Activated CD4-positive, alpha-beta memory T cell treated with anti-CD3 and anti-CD28 coated beads for 36 hours (primary cell): ENCODE measurements at places on chromosomes 2 and 18. TPM values are rescaled to one million over a fixed set of nuclear protein-coding genes. Genes with fewer than 3 reads are reported as not detected.

GRCh38 chr2:73107211-73107926, 5.4 kb downstream of the RAB11FIP5 start:
- peaks cover 33% of the 10 kb centered on the region for H3K4me1 ChIP-seq
- no peak for DNase-seq
- H3K4me3 ChIP-seq: no peak overlapping the region
- H3K36me3 ChIP-seq: no peaks in the 10 kb centered on the region
- H3K27ac ChIP-seq: no peak overlapping the region
- H3K27me3 ChIP-seq: no peaks in the 10 kb centered on the region

The HIBCH gene
- total RNA-seq: 33.9 TPM

DNA sequence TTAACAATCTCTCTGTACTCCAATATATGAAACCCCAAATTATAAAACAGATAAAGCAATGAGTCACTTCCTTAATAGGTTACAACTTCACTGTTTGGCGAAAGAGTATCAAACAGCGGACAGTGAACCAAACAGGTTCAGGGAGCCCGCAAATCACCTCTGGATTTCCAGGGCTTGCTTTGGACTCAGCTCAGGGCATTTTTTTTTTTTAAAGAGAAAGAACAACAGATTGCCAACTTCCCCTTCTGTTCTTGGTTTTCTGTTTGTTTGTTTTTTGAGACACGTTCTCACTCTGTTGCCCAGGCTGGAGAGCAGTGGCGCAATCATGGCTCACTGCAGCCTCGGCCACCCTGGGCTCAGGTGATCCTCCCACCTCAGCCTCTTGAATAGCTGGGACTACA, 52.7 kb downstream of the ABCB11 start:
- H3K4me3 ChIP-seq: no peak overlapping the region
- H3K4me1 ChIP-seq: no peaks in the 10 kb centered on the region
- H3K27me3 ChIP-seq: no peaks in the 10 kb centered on the region
- DNase-seq: no peak

The DPYSL5 gene
- total RNA-seq: not detected

DNA sequence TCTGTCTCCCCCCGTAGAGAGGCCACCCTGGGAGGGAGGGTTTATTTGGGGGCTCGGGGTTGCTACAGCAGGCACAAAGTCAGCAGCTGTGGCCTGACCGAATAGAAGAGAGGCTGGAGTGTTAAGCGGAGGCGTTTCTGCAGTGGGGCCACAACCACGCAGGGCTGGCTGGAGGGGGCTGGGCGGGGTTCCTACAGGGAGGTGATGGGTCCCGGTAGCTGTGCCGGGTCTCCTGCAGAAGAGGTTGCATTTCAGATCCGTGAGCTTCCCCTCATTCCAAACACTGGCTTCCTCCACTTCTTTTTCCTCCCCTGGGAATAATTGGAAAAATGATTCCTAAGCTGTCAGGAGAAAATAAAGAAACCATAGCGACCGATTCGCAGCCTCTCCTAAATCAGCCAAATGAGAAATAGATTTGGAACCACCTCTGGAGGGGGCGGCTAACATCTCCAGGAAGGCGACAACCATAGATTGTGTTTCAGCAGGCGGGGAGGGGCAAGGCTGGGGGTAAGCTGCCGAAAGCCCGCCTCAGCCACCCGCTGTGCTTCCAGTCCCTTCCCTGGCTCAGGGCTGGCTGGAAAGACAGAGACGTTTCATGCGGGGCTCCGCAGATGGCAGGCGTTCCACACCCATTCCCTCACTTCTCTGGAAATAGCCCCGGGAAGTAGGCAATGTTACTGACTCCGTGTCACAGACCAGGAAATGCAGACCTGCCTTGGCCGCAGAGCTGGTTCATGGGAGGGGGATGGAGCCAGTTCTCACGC, 85.6 kb upstream of the TAF1B start:
- H3K4me1 ChIP-seq: peaks cover 49% of the 10 kb centered on the region
- no peak for DNase-seq
- H3K36me3 ChIP-seq: no peaks in the 10 kb centered on the region
- no peak overlapping the region for H3K4me3 ChIP-seq
- no peaks in the 10 kb centered on the region for H3K27me3 ChIP-seq

GRCh38 chr18:27366151-27366550, 181.0 kb upstream of the CHST9 start:
- no peaks in the 10 kb centered on the region for H3K36me3 ChIP-seq
- no peak overlapping the region for H3K27ac ChIP-seq
- H3K27me3 ChIP-seq: no peaks in the 10 kb centered on the region
- no peak overlapping the region for H3K4me3 ChIP-seq
- no peak for DNase-seq
- H3K4me1 ChIP-seq: no peaks in the 10 kb centered on the region

DNA sequence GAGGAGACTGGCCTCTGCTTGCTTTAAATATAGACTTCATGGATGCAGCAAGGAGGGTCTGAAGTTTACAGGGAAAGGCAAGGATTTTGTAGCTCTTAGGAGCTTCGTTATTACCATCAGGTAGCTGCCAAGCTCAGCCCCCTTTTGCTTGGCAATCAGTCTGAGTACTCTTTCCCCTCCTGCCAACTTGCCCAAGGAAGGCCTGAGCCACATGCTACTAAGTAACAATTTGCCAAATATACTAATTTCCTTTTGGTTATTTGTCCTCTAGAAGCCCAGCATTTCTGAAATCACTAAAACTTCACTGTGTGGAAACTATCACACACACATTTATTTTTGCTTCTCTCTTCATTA, 85.5 kb upstream of the ITPRID2 start:
- H3K4me3 ChIP-seq: no peak overlapping the region
- DNase-seq: no peak
- no peak overlapping the region for H3K27ac ChIP-seq
- H3K36me3 ChIP-seq: no peaks in the 10 kb centered on the region
- H3K27me3 ChIP-seq: peaks cover 16% of the 10 kb centered on the region

The GBX2 gene
- total RNA-seq: not detected

The SCYGR5 gene
- total RNA-seq: not detected

GRCh38 chr18:24010673-24011072, 3.9 kb upstream of the TTC39C start:
- H3K27me3 ChIP-seq: no peaks in the 10 kb centered on the region
- DNase-seq: no peak
- peaks cover 4% of the 10 kb centered on the region for H3K36me3 ChIP-seq
- H3K4me1 ChIP-seq: peaks cover 65% of the 10 kb centered on the region
- no peak overlapping the region for H3K4me3 ChIP-seq

- no peaks in the 10 kb centered on the region for H3K4me1 ChIP-seq
- no peak overlapping the region for H3K4me3 ChIP-seq
- H3K36me3 ChIP-seq: no peaks in the 10 kb centered on the region
- H3K27ac ChIP-seq: no peak overlapping the region
- no peaks in the 10 kb centered on the region for H3K27me3 ChIP-seq
These were observed 120.3 kb downstream of the MEP1B start for GRCh38 chr18:32310101-32310500.

The NMUR1 gene
- total RNA-seq: 0.07 TPM

- H3K4me1 ChIP-seq: peaks cover 30% of the 10 kb centered on the region
- no peaks in the 10 kb centered on the region for H3K27me3 ChIP-seq
- H3K27ac ChIP-seq: peak overlapping the region; percentile 39
- no peak overlapping the region for H3K4me3 ChIP-seq
- H3K36me3 ChIP-seq: peaks cover 54% of the 10 kb centered on the region
- no peak for DNase-seq
These were observed 101.8 kb upstream of the NFU1 start for GRCh38 chr2:69538872-69539548.

DNA sequence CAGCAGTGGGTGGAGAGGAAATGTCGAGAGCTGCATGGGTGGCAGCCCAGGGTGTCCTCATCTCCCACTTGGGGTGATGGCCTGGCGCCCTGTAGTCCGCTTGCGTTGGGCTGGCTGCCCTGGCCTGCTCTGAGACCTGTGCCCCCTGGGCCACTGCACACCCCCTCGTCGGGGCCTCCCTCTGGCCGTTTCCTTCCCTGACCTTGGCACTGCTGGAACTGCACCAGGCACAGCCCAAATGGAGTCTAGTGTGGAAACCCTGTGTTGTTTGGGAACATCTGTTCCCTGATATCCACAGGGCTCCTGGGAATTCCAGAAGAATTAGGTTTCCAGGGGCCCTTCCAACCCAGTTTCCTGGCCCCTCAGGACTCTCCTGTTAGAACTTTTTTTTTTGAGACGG, 13.9 kb downstream of the EFHD1 start:
- DNase-seq: no peak
- H3K4me1 ChIP-seq: no peaks in the 10 kb centered on the region
- H3K27me3 ChIP-seq: no peaks in the 10 kb centered on the region
- H3K4me3 ChIP-seq: no peak overlapping the region
- no peaks in the 10 kb centered on the region for H3K36me3 ChIP-seq

The L3MBTL4 gene
- total RNA-seq: 0.31 TPM

The DYTN gene
- total RNA-seq: not detected

DNA sequence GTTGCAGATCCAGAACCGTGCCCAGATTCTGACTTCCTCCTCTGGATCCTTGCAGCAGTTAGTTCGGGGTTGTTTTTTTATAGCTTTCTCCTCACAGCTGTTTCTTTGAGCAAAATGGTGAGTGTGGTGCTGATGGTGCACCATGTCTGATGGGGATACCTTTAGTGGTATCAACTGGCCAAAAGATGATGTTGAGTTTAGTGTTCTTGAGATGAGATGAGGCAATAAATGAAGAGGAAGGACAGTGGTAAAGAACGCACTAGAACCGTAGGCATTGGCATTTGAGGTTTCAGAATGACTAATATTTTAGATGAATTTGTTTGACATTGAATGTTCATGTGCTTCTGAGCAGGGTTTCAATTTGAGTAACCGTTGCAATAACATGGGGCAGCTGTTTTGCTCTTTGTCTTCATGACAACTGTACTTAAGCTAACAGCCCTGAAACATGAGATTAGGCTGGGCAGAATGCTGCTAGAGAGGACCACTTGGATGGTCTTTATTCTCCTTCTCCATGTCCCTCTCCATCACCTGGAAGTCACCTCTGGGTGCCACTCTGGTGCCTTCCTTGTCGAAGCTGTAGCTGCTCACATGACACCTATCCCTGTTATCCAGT, 3.9 kb downstream of the CTLA4 start:
- H3K4me1 ChIP-seq: peaks cover 74% of the 10 kb centered on the region
- DNase-seq: peak; percentile 61
- peaks cover 80% of the 10 kb centered on the region for H3K36me3 ChIP-seq
- no peaks in the 10 kb centered on the region for H3K27me3 ChIP-seq
- H3K27ac ChIP-seq: peak overlapping the region; percentile 98

The SCG2 gene
- not detected for total RNA-seq
